Renal cortex interstitium (tissue), 15 donors: ENCODE measurements at places on chromosomes 4 and X. TPM values are rescaled to one million over a fixed set of nuclear protein-coding genes. Genes with fewer than 3 reads are reported as not detected.

DNA sequence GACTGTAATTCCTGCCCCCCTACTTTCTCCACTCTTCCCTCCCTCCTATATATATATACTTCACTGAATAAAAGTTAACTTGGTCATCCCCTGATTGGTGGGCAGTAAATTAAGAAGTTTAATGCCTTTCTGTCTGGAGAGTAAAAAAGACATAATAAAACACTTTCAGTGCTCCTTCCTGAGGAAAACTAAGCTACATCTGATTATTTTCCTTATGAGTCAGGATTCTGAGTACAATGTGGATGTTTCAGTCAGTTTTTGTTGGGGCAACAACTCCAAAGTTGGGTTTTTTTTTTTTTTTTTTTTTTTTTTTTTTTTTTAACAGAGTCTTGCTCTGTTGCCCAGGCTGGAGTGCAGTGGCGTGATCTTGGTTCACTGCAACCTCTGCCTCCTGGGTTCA lies 22.0 kb upstream of the SUPT20HL2 start:
- no peak for DNase-seq

DNA sequence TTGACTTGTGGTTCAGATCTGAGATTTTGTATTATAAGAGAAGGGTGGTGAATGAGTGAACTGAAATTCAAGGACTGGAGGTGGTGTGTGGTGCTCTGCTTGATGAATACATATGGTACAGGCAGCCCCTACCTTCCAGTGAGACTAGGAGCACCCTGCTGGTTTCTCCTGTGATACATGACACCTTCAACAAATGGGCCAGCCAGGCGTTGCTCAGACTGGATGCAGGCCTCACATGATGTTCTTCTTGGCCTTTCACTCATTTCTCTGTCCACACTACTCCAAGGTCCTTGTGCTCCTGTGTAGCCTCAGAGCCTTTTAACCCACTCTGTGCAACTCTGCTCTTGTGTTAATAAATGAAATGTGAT lies 67.2 kb downstream of the FNIP2 start:
- DNase-seq = no peak

DNA sequence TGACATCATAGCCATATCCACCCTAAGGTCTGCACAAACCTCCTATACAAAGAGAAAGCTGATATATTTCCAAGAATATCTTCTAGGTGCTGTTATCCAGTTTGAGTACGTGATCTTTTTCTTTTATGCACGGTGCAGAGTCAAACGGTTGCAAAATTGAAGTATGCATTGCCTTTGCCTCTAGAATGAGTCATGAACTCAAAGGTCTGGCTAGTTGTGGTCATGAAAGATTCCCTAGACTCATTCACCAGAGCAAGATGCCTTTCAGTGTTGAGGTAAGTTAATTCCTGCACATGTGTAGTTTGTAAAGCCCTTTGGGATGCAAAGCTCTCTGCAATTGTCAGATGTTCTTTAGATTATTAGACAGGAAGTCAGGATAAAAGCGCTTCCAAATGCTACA lies 704.4 kb downstream of the PCDH19 start:
- no peak for DNase-seq

GRCh38 chr4:184896868-184897715 lies 71.3 kb upstream of the ACSL1 start:
- DNase-seq = no peak

GRCh38 chr4:185811509-185812364 lies at the start of gene SORBS2:
SORBS2 (minus strand) TSS chr4:185812194; CDS start chr4:185690571, 121,623 bp downstream.
- DNase-seq = no peak

The MAGEE2 gene
- 0.47 TPM for polyA plus RNA-seq

The PRKG2 gene
- polyA plus RNA-seq = 1.7 TPM

The ENPP6 gene
- 9.3 TPM for polyA plus RNA-seq

The DCTD gene
- polyA plus RNA-seq = 126 TPM

The SOX3 gene
- polyA plus RNA-seq = not detected
